ENCODE measurements at places on chromosomes 7 and 10. TPM values are rescaled to one million over a fixed set of nuclear protein-coding genes. Genes with fewer than 3 reads are reported as not detected.

The SEMA3E gene
- 35.0 TPM for total RNA-seq

The EXOC6 gene
- total RNA-seq, result 16.2 TPM

GRCh38 chr10:59708816-59709394 is 745 bp downstream of the SLC16A9 start:
- H3K4me3 ChIP-seq, result peak overlapping the region; percentile 61
- H3K36me3 ChIP-seq, result no peaks in the 10 kb centered on the region
- H3K4me1 ChIP-seq, result no peaks in the 10 kb centered on the region
- DNase-seq, result peak; percentile 42
- no peaks in the 10 kb centered on the region for H3K27me3 ChIP-seq

DNA sequence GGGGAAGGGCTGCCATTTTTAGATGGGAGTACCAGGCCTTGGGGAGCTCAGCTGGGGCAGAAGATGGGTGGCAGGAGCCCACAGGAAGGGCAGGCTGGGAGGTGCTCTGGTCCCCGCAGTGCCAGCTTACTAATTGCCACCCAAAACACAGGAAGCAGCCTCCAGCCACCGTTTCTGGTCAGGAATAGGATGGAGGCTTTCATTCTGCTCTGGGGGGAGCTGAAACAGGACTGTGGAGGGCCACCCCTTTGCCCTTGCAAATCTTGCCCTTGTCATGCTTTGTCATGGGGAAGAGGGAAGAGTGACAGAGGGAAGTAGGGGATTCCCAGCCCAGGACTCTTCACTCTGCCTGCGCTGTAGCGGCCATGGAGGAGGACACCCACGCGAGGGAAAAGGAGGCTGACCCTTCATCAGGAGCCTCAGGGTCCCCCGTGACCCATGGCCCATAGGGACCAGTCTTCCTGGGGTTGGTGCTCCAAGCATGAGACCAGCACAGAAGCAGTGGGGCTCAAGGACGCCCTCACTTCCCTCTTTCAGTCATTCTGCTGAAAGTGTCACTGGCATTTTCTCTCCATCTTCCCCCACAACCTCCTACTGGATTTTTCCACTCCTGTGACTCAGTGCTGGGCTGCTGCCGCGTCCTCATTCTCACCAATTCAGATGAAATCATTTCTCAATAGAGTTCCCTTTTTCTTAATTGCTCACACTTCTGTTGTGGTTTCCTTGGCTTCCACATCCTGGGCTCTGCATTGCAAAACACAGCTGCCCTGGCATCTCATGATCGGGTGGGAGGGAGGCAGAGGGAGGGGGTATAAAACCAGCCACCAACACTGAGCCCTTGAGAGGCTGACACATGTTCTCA is 61.9 kb downstream of the MKI67 start:
- H3K36me3 ChIP-seq, result no peaks in the 10 kb centered on the region
- DNase-seq, result peak; percentile 91
- H3K27ac ChIP-seq, result no peak overlapping the region
- H3K4me1 ChIP-seq, result peaks cover 5% of the 10 kb centered on the region
- H3K27me3 ChIP-seq, result no peaks in the 10 kb centered on the region
- no peak overlapping the region for H3K4me3 ChIP-seq

- H3K4me3 ChIP-seq, result peak overlapping the region; percentile 79
- no peak for DNase-seq
- H3K27me3 ChIP-seq, result no peaks in the 10 kb centered on the region
These were observed 765 bp downstream of the CCAR1 start for GRCh38 chr10:68721673-68722335.

GRCh38 chr10:86128360-86128759 is 238.2 kb downstream of the GRID1 start:
- no peak overlapping the region for H3K4me3 ChIP-seq
- H3K4me1 ChIP-seq, result no peaks in the 10 kb centered on the region
- no peak overlapping the region for H3K27ac ChIP-seq
- no peaks in the 10 kb centered on the region for H3K36me3 ChIP-seq
- H3K27me3 ChIP-seq, result no peaks in the 10 kb centered on the region

The ASZ1 gene
- not detected for total RNA-seq

DNA sequence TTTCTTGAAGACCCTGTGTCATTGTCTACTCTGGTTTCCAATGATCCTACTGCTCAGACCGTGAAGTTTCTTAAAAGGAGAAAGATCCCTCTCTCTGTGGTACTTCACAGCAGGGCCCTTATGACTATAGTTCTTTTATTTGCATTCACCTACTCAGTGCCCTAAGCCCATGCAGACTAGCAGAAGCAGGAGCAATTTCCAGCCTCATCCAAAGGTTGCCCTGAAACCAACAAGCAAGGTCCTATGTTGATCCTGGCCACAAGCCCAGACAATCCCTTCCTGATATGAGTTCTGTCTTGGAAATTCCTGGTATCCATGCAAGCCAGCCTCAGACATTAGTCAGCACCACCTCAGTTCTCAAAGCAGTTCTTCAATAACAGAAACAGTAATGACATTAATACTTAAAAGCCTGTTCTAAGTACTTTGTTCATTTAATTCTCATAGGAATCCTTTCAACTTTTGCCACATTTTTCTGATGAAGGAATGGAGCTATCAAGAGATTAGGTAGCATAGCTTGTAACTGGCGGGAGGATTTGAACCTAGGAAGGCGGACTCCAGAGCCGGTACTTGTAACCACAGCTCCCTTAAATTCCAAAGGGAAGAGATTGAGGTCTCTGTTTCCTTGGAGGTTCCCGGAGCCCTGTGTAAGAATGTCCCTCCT is 58.1 kb upstream of the ST8SIA6 start:
- no peak overlapping the region for H3K27ac ChIP-seq
- no peaks in the 10 kb centered on the region for H3K36me3 ChIP-seq
- no peaks in the 10 kb centered on the region for H3K27me3 ChIP-seq
- H3K4me1 ChIP-seq, result no peaks in the 10 kb centered on the region
- peak; percentile 78 for DNase-seq
- H3K4me3 ChIP-seq, result no peak overlapping the region

- H3K36me3 ChIP-seq, result no peaks in the 10 kb centered on the region
- H3K27me3 ChIP-seq, result no peaks in the 10 kb centered on the region
- peaks cover 4% of the 10 kb centered on the region for H3K4me1 ChIP-seq
- DNase-seq, result no peak
- H3K4me3 ChIP-seq, result no peak overlapping the region
- peak overlapping the region; percentile 20 for H3K27ac ChIP-seq
These were observed 76.7 kb downstream of the ZRANB1 start for GRCh38 chr10:125018576-125019143.

GRCh38 chr10:5589661-5590511 is 65.1 kb downstream of the CALML3 start:
- H3K27me3 ChIP-seq, result no peaks in the 10 kb centered on the region
- no peaks in the 10 kb centered on the region for H3K36me3 ChIP-seq
- H3K4me3 ChIP-seq, result no peak overlapping the region
- H3K4me1 ChIP-seq, result no peaks in the 10 kb centered on the region

GRCh38 chr7:71900556-71900955 is 511.6 kb downstream of the CALN1 start:
- H3K27me3 ChIP-seq, result no peaks in the 10 kb centered on the region
- no peak overlapping the region for H3K27ac ChIP-seq
- H3K4me1 ChIP-seq, result no peaks in the 10 kb centered on the region
- H3K36me3 ChIP-seq, result no peaks in the 10 kb centered on the region

The ANKRD16 gene
- total RNA-seq, result 8.8 TPM

- DNase-seq, result no peak
- no peaks in the 10 kb centered on the region for H3K36me3 ChIP-seq
- H3K4me1 ChIP-seq, result peaks cover 9% of the 10 kb centered on the region
- no peak overlapping the region for H3K4me3 ChIP-seq
These were observed 669.8 kb downstream of the SUGCT start for GRCh38 chr7:40804477-40805215.

The GATA3 gene
- total RNA-seq, result 0.78 TPM

DNA sequence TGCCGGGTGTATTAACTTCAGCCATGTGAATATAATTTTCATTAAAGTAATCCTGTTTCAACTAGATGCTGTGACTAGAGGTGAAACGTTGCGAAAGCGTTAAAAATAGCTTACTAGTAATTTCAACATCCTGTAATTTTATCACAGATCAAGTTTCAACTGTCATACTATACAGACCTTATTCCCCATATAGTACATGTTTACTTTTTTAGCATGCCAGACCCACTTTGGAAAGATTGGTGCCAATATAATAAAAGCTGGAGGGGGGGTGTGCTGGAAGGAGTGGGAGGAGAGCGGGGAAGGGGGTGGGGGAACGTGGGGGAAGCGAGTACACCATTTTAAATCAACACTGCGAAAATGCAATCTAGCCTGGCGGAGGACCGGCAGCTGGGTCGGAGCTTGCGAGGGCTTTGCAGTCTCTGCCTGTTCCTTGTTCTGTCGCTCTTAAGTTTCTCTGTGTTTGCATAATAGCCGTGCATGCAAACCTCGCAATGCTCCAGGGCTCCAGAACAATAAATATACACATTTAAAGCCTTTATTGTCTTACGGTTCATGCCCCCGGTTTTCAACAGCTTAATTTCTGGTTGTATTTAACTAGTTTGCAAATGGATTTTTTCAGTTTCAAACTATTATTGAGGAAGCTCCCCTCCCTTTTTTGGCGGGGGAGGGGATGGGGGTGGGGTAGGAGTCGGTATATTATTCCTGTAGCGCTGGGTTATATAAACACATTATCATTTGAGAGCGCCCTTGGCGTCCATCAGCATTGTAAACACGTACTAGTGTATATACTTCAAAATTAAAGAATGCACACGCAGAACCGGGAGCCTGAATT is 1.3 kb upstream of the ARID5B start:
- H3K27me3 ChIP-seq, result no peaks in the 10 kb centered on the region
- peak overlapping the region; percentile 33 for H3K27ac ChIP-seq
- DNase-seq, result no peak
- peak overlapping the region; percentile 95 for H3K4me3 ChIP-seq

GRCh38 chr7:150377196-150377595 is 1.9 kb upstream of the ZNF775 start:
- no peaks in the 10 kb centered on the region for H3K36me3 ChIP-seq
- no peak overlapping the region for H3K27ac ChIP-seq
- DNase-seq, result no peak
- H3K27me3 ChIP-seq, result no peaks in the 10 kb centered on the region
- no peak overlapping the region for H3K4me3 ChIP-seq
- no peaks in the 10 kb centered on the region for H3K4me1 ChIP-seq

DNA sequence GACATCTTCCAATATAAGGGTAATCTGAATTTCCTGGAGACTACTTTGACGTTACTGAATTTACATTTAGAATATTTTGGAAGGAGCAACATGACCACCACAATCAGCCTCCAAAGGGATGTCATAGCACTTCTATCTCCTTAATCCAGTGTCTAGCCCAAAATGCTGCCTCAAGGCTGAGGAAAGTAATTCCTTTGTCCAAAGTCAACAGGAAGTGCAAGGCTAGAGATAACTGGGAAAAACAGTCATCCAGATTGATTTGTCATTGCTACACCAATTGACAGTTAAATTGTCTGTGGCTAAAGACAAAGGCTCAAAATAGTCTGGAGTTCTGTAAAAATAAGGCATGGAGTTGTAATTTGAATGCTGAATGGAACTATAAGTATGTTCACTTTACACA is 3.9 kb upstream of the TFPI2 start:
- H3K27me3 ChIP-seq, result no peaks in the 10 kb centered on the region
- H3K4me3 ChIP-seq, result no peak overlapping the region
- H3K36me3 ChIP-seq, result no peaks in the 10 kb centered on the region
- H3K27ac ChIP-seq, result no peak overlapping the region
- DNase-seq, result no peak

The CNPY1 gene
- total RNA-seq, result not detected

The SLC39A12 gene
- 0.27 TPM for total RNA-seq

- no peak overlapping the region for H3K27ac ChIP-seq
- no peak for DNase-seq
- H3K27me3 ChIP-seq, result no peaks in the 10 kb centered on the region
- no peak overlapping the region for H3K4me3 ChIP-seq
- no peaks in the 10 kb centered on the region for H3K36me3 ChIP-seq
- H3K4me1 ChIP-seq, result no peaks in the 10 kb centered on the region
These were observed 846 bp upstream of the LFNG start for GRCh38 chr7:2518737-2519118.

DNA sequence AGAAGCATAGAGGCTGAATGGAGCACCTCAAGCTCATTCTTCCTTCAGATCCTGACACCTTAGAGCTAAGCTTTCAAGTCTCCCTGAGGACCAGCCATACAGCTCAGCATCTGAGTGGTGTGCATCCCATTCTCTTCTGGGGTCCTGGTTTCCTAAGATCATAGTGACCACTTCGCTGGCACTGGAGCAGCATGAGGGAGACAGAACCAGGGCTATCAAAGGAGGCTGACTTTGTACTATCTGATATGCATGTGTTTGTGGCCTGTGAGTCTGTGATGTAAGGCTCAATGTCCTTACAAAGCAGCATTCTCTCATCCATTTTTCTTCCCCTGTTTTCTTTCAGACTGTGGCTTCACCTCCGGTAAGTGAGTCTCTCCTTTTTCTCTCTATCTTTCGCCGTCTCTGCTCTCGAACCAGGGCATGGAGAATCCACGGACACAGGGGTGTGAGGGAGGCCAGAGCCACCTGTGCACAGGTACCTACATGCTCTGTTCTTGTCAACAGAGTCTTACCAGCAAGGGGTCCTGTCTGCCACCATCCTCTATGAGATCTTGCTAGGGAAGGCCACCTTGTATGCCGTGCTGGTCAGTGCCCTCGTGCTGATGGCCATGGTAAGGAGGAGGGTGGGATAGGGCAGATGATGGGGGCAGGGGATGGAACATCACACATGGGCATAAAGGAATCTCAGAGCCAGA is 31.0 kb downstream of the PRSS2 start:
- no peak for DNase-seq
- H3K27me3 ChIP-seq, result no peaks in the 10 kb centered on the region
- no peak overlapping the region for H3K4me3 ChIP-seq
- no peaks in the 10 kb centered on the region for H3K4me1 ChIP-seq

- no peak for DNase-seq
- no peaks in the 10 kb centered on the region for H3K27me3 ChIP-seq
- H3K4me3 ChIP-seq, result no peak overlapping the region
- no peaks in the 10 kb centered on the region for H3K36me3 ChIP-seq
- H3K4me1 ChIP-seq, result no peaks in the 10 kb centered on the region
- H3K27ac ChIP-seq, result no peak overlapping the region
These were observed 125.6 kb downstream of the CCDC71L start for GRCh38 chr7:106535234-106535932.

GRCh38 chr7:135510592-135511183 is 786 bp upstream of the CNOT4 start:
- peak overlapping the region; percentile 11 for H3K4me3 ChIP-seq
- H3K27ac ChIP-seq, result no peak overlapping the region
- no peaks in the 10 kb centered on the region for H3K27me3 ChIP-seq
- no peaks in the 10 kb centered on the region for H3K4me1 ChIP-seq
- no peaks in the 10 kb centered on the region for H3K36me3 ChIP-seq

GRCh38 chr7:28272461-28272877 is 91.9 kb upstream of the JAZF1 start:
- H3K27ac ChIP-seq, result no peak overlapping the region
- no peaks in the 10 kb centered on the region for H3K4me1 ChIP-seq
- no peaks in the 10 kb centered on the region for H3K27me3 ChIP-seq
- DNase-seq, result no peak
- no peaks in the 10 kb centered on the region for H3K36me3 ChIP-seq
- H3K4me3 ChIP-seq, result no peak overlapping the region

- no peaks in the 10 kb centered on the region for H3K27me3 ChIP-seq
- H3K4me3 ChIP-seq, result no peak overlapping the region
- no peaks in the 10 kb centered on the region for H3K36me3 ChIP-seq
- H3K4me1 ChIP-seq, result peaks cover 2% of the 10 kb centered on the region
- no peak for DNase-seq
These were observed 95.2 kb downstream of the PHTF2 start for GRCh38 chr7:77893813-77894212.

- DNase-seq, result no peak
- no peaks in the 10 kb centered on the region for H3K27me3 ChIP-seq
- no peak overlapping the region for H3K27ac ChIP-seq
- H3K4me1 ChIP-seq, result no peaks in the 10 kb centered on the region
- H3K36me3 ChIP-seq, result no peaks in the 10 kb centered on the region
These were observed 11.9 kb downstream of the MEOX2 start for GRCh38 chr7:15674586-15674985.

The KDM7A gene
- total RNA-seq, result 19.5 TPM

The C7orf57 gene
- not detected for total RNA-seq

All from aorta (tissue), 5 donors.